ENCODE measurements at places on chromosomes 3 and 15. TPM values are rescaled to one million over a fixed set of nuclear protein-coding genes. Genes with fewer than 3 reads are reported as not detected.

Gene C3orf22
- total RNA-seq, result not detected

Gene RHCG
- total RNA-seq, result 0.31 TPM

Gene TMEM108
- total RNA-seq, result 10.2 TPM

DNA sequence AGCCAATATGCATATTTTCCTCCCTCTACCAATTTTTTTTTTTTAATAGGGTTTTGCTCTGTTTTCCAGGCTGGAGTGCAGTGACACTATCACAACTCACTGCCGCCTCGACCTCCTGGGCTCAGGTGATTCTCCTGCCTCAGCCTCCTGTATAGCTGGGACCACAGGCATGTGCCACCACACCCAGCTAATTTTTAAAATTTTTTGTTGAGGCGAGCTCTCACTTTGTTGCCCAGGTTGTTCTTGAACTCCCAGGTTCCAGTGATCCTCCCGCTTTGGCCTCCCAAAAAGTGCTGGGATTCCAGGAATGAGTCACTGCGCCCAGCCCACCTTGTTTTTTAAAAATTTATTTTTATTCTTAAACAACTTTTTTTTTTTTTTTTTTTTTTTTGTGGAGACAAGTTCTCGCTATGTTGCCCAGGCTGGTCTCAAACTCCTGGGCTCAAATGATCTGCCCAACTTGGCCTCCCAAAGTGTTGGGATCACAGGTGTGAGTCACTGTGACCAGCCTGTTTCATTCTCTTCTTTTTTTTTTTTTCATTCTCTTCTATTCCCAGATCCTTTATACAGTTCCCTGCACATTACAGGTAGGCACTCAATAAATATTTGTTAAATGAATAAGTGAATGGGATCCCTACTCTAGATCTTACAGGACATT is 40.5 kb upstream of the PIK3CB start:
- no peak for DNase-seq
- H3K27ac ChIP-seq, result no peak overlapping the region
- H3K27me3 ChIP-seq, result no peaks in the 10 kb centered on the region
- H3K36me3 ChIP-seq, result peaks cover 8% of the 10 kb centered on the region

- no peak overlapping the region for H3K27ac ChIP-seq
- peaks cover 18% of the 10 kb centered on the region for H3K4me1 ChIP-seq
- H3K4me3 ChIP-seq, result no peak overlapping the region
- peaks cover 100% of the 10 kb centered on the region for H3K27me3 ChIP-seq
- DNase-seq, result no peak
- peaks cover 12% of the 10 kb centered on the region for H3K36me3 ChIP-seq
Measured at GRCh38 chr3:54819946-54820345, 107.9 kb downstream of the LRTM1 start.

DNA sequence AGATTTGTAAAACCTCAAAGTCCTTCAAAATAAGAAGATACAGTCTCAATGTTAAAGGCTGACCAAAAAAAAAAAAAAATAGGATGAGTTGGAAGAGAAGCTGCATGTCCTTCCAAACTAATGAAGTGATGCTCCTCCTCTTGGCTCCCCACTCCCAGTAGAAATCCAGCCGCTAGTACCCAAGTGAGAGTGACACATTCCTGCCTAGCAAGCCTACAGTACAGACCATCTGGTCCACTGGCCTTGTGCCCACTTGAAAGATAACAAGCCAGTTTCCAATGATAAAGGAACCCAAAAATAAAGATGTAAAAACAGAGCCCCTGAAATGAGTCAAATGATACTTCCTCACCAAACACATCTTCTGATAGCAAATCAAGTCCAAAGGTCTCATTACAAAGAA is 258.7 kb upstream of the NSMCE3 start:
- H3K4me3 ChIP-seq, result no peak overlapping the region
- DNase-seq, result no peak
- no peaks in the 10 kb centered on the region for H3K36me3 ChIP-seq
- no peaks in the 10 kb centered on the region for H3K27me3 ChIP-seq
- H3K27ac ChIP-seq, result no peak overlapping the region

- H3K27ac ChIP-seq, result no peak overlapping the region
Measured at GRCh38 chr3:65992106-65992505, 46.6 kb downstream of the MAGI1 start.

- 0 out of 2 replicates have a peak, but pooled peaks cover 4% of the 10 kb centered on the region for H3K4me1 ChIP-seq
- no peaks in the 10 kb centered on the region for H3K27me3 ChIP-seq
- H3K36me3 ChIP-seq, result no peaks in the 10 kb centered on the region
Measured at GRCh38 chr15:33293713-33294334, 16.9 kb upstream of the RYR3 start.

DNA sequence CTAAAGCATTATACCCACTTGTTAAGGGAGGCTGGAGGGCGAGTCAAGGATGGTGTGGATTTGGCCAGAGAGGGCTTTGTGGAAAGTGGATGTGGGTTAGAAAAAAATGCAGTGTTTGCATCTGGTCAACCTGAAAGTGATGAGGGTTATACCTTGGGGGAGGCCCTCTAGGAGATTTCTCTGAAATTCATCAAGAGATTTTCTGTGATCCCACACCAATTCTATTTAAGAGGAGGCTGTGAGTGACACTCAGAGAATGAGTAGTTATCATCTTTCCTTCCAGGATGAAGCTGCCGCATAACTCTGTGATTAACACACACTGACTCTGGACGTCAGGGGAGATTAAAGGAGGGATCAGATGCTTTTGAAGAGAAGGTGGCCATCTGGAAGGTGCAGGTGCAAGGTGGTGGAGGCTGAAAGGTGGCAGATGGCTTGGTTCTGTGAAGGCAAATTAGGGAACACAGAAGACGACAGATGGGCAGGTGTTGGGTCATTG is 54.8 kb downstream of the ANAPC13 start:
- no peaks in the 10 kb centered on the region for H3K27me3 ChIP-seq
- peaks cover 6% of the 10 kb centered on the region for H3K4me1 ChIP-seq
- no peaks in the 10 kb centered on the region for H3K36me3 ChIP-seq
- H3K4me3 ChIP-seq, result no peak overlapping the region
- H3K27ac ChIP-seq, result no peak overlapping the region

- no peak overlapping the region for H3K4me3 ChIP-seq
- no peaks in the 10 kb centered on the region for H3K27me3 ChIP-seq
- no peak for DNase-seq
- H3K27ac ChIP-seq, result no peak overlapping the region
- H3K4me1 ChIP-seq, result no peaks in the 10 kb centered on the region
- H3K36me3 ChIP-seq, result peaks cover 18% of the 10 kb centered on the region
Measured at GRCh38 chr3:87873136-87873535, 185.7 kb downstream of the CGGBP1 start.

GRCh38 chr3:79012530-79012913 is 755.3 kb downstream of the ROBO1 start:
- 0 out of 2 replicates have a peak, but pooled peaks cover 2% of the 10 kb centered on the region for H3K36me3 ChIP-seq
- no peak for DNase-seq
- peaks cover 56% of the 10 kb centered on the region for H3K4me1 ChIP-seq
- no peaks in the 10 kb centered on the region for H3K27me3 ChIP-seq
- peak overlapping the region; percentile 24 for H3K4me3 ChIP-seq
